Pericardium fibroblast (primary cell): ENCODE measurements at places on chromosomes 3 and 15. TPM values are rescaled to one million over a fixed set of nuclear protein-coding genes. Genes with fewer than 3 reads are reported as not detected.

The SAMD7 gene
- total RNA-seq, result not detected in 2 replicates

The HHATL gene
- not detected in 2 replicates for total RNA-seq

The SETD5 gene
- 35.7 and 48.4 TPM in 2 replicates for total RNA-seq

The LRTM1 gene
- total RNA-seq, result not detected in 2 replicates

The NUP210 gene
- under 0.01 TPM in 1 of 2 replicates, not detected in the other for total RNA-seq

The CCRL2 gene
- total RNA-seq, result not detected in 2 replicates

The LRRC3B gene
- total RNA-seq, result not detected in 2 replicates

The TRIM69 gene
- 4.0 and 5.4 TPM in 2 replicates for total RNA-seq

The CISH gene
- total RNA-seq, result 3.1 and 5.0 TPM in 2 replicates

The U2SURP gene
- total RNA-seq, result 22.3 and 26.1 TPM in 2 replicates

The CPA3 gene
- total RNA-seq, result not detected in 2 replicates

The C3orf20 gene
- total RNA-seq, result 0.09 and 0.35 TPM in 2 replicates

The SAMMSON gene
- total RNA-seq, result not detected in 2 replicates

The CNTN3 gene
- total RNA-seq, result 0.23 and 1.5 TPM in 2 replicates

The GOLGA6L7 gene
- not detected in 2 replicates for total RNA-seq

The SELENOT gene
- 66.7 and 76.8 TPM in 2 replicates for total RNA-seq

The ZBTB20 gene
- 8.9 and 16.2 TPM in 2 replicates for total RNA-seq

The ZKSCAN7 gene
- total RNA-seq, result 4.6 and 5.7 TPM in 2 replicates

The FEZF2 gene
- total RNA-seq, result not detected in 2 replicates

The GRAMD2A gene
- 0.12 and 0.26 TPM in 2 replicates for total RNA-seq

The ARHGEF26 gene
- 4.9 and 7.4 TPM in 2 replicates for total RNA-seq

The KBTBD8 gene
- 1.6 and 2.9 TPM in 2 replicates for total RNA-seq

The HTR3D gene
- not detected in 2 replicates for total RNA-seq

The CLDN16 gene
- not detected in 2 replicates for total RNA-seq

The SPINK8 gene
- total RNA-seq, result not detected in 2 replicates

The SLC15A2 gene
- total RNA-seq, result under 0.01 and 1.2 TPM in 2 replicates
